ENCODE measurements at places on chromosomes 6 and 20. TPM values are rescaled to one million over a fixed set of nuclear protein-coding genes. Genes with fewer than 3 reads are reported as not detected.

Gene FRK
- not detected for polyA plus RNA-seq

Gene TMEM74B
- not detected for polyA plus RNA-seq

GRCh38 chr20:432208-432607 is 24.1 kb downstream of the RBCK1 start:
- DNase-seq = no peak

GRCh38 chr6:163841733-163842132 is 427.2 kb downstream of the QKI start:
- no peak for DNase-seq

- no peak for DNase-seq
Observed at GRCh38 chr20:10236540-10237533, 18.2 kb downstream of the SNAP25 start.

- DNase-seq = no peak
Observed at GRCh38 chr6:49806145-49806544, 19.1 kb upstream of the PGK2 start.

All from CD4-positive, CD25-positive, alpha-beta regulatory T cell (primary cell).